ENCODE measurements at places on chromosomes 5 and 9. TPM values are rescaled to one million over a fixed set of nuclear protein-coding genes. Genes with fewer than 3 reads are reported as not detected.

DNA sequence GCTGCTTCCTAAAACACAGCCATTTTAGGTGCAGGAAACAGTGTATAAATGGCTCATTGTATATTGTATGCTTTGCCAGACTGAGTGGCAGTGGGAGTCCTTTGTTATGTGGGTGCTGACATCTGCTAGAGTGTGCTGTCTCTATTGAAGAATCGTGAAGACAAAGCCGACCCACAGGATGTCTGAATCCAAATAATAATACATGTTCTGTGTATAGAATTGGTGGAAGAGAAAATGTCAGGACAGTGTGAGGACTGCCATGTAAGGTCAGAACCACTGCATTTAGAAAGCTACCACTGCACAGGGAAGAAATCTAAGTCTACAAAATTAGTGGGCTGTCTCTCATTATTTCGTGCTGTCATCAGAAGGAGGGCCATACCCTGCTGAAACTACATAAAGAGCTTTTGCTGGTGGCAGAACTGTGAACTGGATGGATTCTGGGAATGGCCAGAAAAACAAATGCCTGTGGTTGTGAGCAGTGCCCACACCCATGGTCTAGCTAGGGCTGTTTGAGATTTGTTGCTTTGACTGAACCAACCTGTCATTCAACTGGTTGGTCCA, 2.5 kb downstream of the IL7R start:
- peak; percentile 19 for DNase-seq

- no peak for DNase-seq
Measured at GRCh38 chr5:28473531-28474107, 1435.2 kb upstream of the CDH9 start.

DNA sequence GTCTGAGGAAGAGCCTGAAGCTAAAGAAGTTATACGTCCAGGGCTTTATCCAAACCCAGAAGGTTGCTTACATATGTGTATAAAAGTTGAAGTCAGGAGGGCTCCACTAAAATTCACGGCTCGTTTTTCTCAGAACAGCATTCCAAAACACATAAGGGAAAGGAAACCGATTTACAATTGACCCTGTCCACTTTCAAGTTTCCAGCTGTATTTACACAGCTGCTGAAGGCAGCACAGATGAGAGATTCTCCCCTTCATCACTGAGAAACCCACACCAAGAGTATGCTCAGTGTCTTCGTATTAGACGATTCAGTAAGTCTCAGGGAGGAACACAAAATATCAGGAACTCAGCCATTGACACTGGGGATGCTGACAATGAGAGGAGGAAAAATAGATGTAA, 5.9 kb upstream of the NREP start:
- no peak for DNase-seq

DNA sequence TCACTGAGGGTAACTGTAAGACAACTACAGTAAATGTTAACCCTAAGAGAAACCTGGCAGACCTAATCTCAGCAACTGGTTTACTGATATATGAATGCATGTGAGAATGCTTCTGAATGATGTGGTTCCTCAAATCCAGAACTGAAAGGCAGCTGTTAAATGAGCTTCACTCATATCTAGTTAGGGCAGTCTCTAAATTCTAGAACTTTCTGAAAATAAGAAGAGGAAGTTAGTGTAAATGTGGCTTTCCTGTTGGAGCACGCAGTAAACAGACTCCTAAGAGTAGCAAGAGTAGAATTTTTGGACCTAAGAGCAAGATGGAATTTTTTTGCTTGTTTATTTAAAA, 117.9 kb upstream of the KCNN2 start:
- no peak for DNase-seq

- DNase-seq: no peak
Measured at GRCh38 chr9:121767171-121767769, 115.8 kb downstream of the DAB2IP start.

DNA sequence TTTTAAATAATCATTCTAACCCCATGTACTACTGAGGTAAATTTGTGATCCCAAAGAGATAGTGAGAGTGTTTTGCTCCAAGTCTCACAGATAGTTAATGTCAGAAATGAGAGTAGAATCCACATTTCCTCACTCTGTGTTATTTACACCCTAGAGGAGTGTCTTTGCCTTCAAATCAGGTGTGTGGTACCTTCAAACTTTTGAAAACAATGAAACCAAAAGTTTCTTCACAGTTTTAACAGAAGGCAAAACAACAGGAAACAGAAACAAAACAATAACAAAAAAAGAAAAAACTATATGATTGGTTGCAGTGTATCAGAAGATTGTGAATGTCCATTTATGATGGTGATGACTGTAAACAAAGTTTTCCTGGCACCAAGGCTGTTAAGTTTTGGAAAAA, 85.9 kb downstream of the ERBIN start:
- no peak for DNase-seq

DNA sequence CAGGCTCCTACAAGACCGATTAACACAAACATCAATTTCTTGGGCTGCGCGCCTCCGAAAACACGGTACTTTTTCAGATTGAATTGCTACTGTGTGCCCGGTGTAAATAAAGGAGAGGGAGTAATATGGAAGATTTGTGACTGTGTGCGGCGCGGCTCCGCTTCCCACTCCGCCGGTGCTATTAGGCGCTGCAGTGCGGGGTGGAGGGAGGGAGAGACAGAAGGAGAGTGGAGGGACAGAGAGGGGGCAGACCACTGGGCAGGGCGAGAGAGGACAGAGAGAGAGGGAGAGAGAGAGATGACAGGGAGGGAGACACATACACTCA, 24.7 kb upstream of the RNU6ATAC start:
- DNase-seq: no peak

DNA sequence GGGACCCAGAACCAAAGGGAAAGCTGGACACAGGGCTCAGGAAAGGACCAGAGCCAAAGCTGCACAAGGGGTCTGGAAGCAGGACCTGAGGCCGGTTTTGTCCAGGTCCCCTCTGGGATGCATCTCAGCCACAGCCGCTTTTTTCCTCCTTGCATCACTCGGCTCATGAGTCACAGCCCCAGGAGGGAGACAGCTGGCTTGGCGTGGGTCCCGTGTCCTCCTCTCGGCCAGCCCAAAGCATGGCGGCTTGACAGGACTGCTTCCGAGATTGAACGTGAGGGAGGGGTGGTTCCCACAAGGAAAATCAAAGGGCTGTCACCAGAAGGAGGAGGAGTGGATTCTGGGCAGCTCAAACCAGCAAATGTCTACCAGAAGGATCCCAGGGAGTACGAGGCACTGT, 56.7 kb upstream of the CPLX2 start:
- DNase-seq: no peak

DNA sequence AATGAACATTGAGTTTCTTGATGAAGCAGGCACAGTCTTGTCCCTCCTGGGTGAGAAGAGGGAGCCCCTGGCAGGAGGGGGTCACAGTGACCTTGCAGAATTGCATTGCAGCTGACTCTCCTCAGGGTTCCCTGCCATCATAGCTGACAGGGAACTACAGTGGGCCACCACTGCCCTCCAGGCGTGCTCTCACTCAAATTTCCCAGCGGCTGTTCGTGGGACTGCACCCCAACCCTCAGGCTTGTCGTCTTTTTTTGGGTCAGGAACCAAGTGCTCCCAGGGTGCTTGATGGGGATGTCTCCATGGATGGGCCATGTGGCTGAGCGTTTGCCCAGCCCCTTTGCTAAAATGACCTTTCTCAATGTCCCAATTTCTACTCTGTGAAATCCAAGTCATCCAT, 215.8 kb downstream of the MELK start:
- DNase-seq: no peak

- no peak for DNase-seq
Measured at GRCh38 chr5:170154744-170155143, 49.0 kb downstream of the FOXI1 start.

- DNase-seq: no peak
Measured at GRCh38 chr5:60843936-60844905, at the start of gene ELOVL7. ELOVL7 (minus strand) TSS chr5:60844269; CDS start chr5:60787397, 56,872 bp downstream.

DNA sequence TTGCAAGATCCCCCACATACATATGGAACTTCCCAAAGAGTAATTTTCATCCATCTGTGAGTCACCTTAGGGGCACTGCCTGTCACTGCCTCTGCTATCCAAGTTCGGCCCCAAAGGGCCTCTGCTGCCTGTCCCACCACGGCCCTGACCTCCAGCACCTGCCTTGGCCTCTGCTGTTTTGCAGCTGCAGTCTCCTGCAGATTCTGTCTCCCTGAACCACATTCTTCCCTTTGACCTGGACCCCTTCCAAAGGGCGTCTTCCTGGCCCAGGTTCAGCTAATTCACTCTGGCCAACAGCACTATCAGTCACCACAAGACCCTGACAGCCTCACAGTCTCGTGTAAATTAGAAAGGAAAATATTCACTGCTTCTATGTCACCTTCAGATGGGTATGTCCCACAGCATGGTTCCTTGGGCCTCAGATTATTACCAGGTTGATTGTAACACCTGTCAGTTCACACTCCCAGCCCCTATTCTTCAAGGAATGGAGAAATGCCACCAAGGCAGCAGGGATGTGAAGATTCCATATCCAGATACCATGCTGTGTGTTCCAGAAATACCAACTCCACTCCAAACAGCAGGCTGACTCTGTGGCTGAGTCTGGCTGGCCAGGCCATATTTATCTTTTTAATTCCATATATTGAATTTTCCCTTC, 479.3 kb downstream of the ARHGEF28 start:
- DNase-seq: no peak

DNA sequence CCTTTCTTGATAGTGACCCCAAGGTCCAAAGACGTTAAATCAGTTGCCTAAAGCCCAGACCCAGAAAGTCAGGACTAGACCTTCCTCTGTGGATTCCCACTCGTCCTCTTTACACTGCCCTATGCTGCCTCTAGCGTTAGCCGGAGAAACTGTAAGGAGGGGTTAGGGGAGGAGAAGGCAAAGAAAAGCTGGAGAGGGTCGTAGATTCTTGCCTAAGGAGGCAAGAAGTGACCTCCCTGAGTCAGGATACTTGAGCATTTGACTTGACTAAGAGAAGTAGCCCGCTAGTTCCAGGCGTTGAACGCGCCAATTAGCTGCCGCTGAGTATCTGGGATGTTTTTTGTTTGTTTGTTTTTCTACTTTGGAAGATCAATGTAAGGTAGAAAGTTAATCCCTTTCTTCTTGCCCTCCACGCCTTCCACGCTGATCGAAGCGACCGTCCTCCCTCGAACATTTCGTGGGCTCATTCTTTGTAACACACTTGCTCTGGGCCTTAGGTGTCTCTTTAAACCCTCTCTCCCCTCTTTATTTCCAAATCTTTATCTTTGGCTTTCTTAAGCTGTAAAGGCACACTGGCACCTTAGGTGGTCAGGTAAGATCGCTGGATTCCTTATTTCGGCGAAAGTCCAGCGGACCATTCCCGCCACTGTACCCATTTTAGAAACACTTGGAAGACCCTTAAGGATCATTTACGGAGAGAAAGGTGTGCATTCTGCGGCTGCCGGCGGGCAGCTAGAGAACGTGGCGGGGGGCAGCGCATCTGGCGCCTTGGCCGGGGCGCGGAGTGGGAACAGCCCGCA, 5.1 kb upstream of the RGMB start:
- peak; percentile 8 for DNase-seq

DNA sequence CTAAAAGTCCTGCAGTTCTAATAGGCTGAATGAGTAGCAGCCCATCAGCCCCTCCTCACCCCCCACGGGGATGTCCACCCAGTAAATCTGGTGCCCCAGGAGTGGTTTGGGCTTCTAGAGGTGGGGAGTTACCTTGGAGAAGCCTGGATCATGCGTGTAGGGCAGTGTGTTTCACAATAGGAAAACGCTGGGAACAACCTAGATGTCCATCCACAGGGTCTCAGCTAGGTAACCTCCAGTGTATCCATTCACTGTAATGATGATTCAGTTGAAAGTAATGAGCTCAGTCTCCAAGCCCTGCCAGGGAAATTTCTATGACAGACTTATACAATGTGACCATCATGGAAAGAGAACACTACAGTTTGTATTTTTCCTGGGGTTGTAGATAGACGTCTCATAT, 51.8 kb downstream of the NDST1 start:
- DNase-seq: no peak

- no peak for DNase-seq
Measured at GRCh38 chr9:110545705-110546104, 33.8 kb downstream of the SVEP1 start.

GRCh38 chr9:133370685-133371084, 5.2 kb downstream of the SURF4 start:
- peak; percentile 42 for DNase-seq

DNA sequence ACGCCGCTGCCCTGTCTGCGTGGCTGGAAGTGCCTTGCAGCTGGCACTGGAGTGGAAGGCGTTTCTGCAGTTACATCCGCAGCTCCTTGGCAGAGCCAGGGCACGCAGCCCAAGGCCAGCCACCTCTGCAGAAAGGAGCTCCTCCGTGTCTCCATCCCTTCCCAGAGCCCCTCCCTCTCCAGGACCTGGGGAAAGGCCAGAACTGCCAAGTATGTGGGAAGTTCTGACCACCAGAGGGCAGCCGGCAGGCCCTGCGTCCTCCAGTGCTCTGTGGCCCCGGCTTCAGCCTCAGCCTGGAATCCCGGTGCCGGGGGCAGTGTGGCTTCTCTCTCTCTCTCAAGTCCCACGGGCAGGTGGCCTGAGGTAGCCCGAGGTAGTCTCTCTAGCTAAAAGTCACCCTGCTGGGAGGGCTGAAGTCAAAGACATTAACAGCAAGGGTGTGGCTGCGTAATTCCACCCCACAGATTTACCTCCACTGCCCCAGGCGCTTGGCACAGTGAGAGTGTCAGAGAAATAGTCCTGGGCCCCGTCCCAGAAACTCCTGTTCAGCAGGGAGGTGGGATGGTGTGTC, 101.7 kb upstream of the FCN2 start:
- DNase-seq: no peak

GRCh38 chr9:109953813-109954497, 174.0 kb downstream of the PALM2AKAP2 start:
- no peak for DNase-seq

GRCh38 chr5:77031891-77032290, 1.7 kb downstream of the AGGF1 start:
- DNase-seq: no peak

- no peak for DNase-seq
Measured at GRCh38 chr9:78669591-78669990, 372.7 kb downstream of the PSAT1 start.

DNA sequence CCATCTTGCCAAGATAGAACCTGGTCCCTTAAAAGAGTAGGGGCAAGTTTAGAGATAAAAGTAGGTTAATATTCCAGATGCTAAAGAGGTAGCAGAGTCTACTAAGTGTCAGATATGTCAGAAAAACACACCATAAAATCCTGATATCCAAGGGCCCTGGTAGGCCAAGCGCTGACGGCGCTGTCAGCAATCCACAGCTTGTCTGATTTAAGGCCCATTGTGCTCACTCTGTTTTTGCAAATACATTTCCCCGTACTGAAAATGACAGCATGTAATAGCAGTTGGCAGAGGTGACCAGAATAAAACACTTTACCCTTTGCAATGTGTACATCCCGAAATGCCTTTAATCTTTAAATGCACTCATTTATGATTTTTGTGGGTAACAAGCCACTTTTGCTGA, 9.9 kb upstream of the NUDT12 start:
- DNase-seq: no peak

- DNase-seq: no peak
Measured at GRCh38 chr5:135373736-135374515, 25.1 kb downstream of the MACROH2A1 start.

IRX4 gene
- polyA plus RNA-seq: not detected

LCN1 gene
- not detected for polyA plus RNA-seq

QRFP gene
- not detected for polyA plus RNA-seq

CORO2A gene
- 1.6 TPM for polyA plus RNA-seq

FOXD4L5 gene
- not detected for polyA plus RNA-seq

REEP5 gene
- 94.8 TPM for polyA plus RNA-seq

PLCXD3 gene
- not detected for polyA plus RNA-seq
